ENCODE measurements at places on chromosomes 1 and 21. TPM values are rescaled to one million over a fixed set of nuclear protein-coding genes. Genes with fewer than 3 reads are reported as not detected.
A peak's percentile ranks its signal among the peaks of the same experiment; 100 is the strongest.

SLC30A2 gene
- 0.40 TPM for total RNA-seq

GRCh38 chr1:207393610-207394009 lies 60.5 kb upstream of the CR2 start:
- no peaks in the 10 kb centered on the region for H3K4me1 ChIP-seq
- no peak overlapping the region for H3K4me3 ChIP-seq
- no peaks in the 10 kb centered on the region for H3K27me3 ChIP-seq
- no peak for DNase-seq
- H3K27ac ChIP-seq: no peak overlapping the region

SZT2 gene
- total RNA-seq: 71.5 TPM

DNA sequence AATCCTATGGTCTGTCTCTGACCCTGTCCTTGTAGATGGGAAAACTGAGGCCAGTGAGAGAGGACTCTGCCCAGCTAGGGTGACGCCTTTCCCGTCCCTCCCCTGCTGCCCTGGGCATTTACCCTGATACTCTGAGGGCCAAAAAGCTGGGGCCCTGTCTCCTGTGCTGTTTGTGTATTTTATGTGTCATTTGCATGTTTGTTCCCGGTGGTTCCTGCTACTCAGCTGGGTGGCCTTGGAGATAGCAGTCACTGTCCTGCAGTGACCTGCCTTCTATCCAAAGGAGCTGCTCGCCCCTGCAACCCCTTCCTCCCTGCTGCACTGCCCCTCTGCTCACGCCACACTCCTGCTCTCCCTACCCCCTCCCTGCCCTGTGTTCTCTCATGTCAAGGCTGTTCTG lies 41.1 kb upstream of the KDM4A start:
- no peaks in the 10 kb centered on the region for H3K4me1 ChIP-seq
- H3K27ac ChIP-seq: no peak overlapping the region
- peaks cover 6% of the 10 kb centered on the region for H3K36me3 ChIP-seq
- DNase-seq: no peak

- no peak overlapping the region for H3K4me3 ChIP-seq
- H3K27ac ChIP-seq: peak overlapping the region; percentile 11
- H3K27me3 ChIP-seq: no peaks in the 10 kb centered on the region
- no peaks in the 10 kb centered on the region for H3K36me3 ChIP-seq
These were observed 60.6 kb downstream of the NFIA start for GRCh38 chr1:61142726-61143500.

TRIM62 gene
- total RNA-seq: 4.2 TPM

GRCh38 chr1:24856787-24857506 lies 73.1 kb downstream of the RUNX3 start:
- no peaks in the 10 kb centered on the region for H3K4me1 ChIP-seq
- no peak for DNase-seq
- no peak overlapping the region for H3K27ac ChIP-seq
- no peak overlapping the region for H3K4me3 ChIP-seq

SLC9C2 gene
- 0.97 TPM for total RNA-seq

DNA sequence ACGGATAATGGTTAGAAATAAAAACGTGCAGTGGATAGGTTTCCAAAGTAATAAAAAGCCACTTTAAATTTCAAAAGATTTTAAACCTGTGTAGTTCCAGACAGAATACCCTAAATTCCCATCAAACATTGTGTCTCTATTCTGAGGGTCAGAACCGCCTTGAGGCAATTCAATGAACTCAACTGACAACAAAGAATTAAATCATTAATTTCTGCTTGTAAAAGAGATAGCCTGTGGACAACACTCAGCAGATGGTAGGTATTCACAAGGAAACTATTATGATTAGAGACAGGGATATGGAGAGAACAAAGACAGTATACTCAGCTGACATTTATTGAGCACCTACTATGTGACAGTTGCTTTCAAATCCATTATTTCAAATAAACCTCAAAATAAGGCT lies 35.1 kb upstream of the JUN start:
- no peaks in the 10 kb centered on the region for H3K36me3 ChIP-seq
- H3K4me3 ChIP-seq: no peak overlapping the region
- no peaks in the 10 kb centered on the region for H3K27me3 ChIP-seq
- H3K4me1 ChIP-seq: peaks cover 10% of the 10 kb centered on the region
- no peak for DNase-seq

- H3K36me3 ChIP-seq: peaks cover 19% of the 10 kb centered on the region
- no peak overlapping the region for H3K4me3 ChIP-seq
- H3K27ac ChIP-seq: no peak overlapping the region
- H3K4me1 ChIP-seq: no peaks in the 10 kb centered on the region
- H3K27me3 ChIP-seq: no peaks in the 10 kb centered on the region
These were observed 11.9 kb downstream of the HECTD3 start for GRCh38 chr1:44999232-44999631.

DNA sequence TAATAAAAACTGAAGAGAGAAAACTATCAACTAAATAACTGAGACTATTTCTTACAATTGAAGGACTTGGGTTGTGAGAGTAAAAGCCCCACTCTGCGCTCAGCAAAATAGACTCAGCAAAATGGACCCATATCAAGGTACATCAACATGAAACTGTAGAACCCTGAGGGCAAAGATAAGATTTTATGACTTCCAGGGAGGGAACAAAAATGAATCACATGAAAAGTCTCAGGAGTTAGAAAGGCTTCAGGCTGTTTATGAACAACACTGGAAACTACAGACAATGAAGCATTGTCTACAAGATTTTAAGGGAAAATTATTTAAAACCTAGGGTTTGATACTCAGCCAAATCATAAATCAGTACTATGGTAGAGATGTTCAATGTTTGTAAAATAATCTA lies 434.3 kb downstream of the PTPRC start:
- no peaks in the 10 kb centered on the region for H3K36me3 ChIP-seq
- no peaks in the 10 kb centered on the region for H3K27me3 ChIP-seq
- no peaks in the 10 kb centered on the region for H3K4me1 ChIP-seq

DNA sequence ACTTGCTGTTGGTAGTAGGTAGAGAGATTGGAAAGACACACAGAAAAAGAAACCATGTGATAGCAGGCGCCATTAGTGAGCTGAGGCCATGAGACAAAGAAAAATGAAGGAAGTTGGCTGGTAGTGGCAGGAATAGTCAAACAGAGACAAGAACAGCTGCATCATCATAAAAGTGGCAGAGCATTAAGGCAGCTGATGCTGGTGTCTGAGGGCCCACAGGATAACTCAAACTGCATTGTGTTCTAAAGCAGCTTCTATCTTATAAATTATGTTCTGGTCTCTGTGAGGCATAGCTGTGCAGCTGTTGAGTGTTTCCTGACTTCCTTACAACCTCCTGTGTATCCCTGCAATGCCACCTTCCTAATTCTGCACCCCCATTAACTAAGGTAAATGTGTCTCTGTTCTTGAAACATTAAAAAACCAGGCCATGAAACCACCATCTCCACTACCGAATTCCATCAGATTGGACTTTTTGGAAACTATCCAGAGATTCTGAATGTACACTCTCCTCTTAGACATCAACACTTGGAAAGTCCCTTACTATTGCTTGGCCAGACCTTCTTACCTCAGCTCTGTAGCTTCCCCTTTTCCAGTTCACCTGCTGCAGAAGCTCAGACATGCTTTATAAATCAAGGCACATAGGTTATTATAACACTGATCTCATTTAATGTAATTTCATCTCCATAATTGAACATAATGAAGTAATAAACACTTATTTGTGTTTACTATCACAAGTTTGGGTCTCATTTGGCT lies 23.4 kb upstream of the ARHGAP29 start:
- no peaks in the 10 kb centered on the region for H3K36me3 ChIP-seq
- no peak overlapping the region for H3K27ac ChIP-seq
- DNase-seq: no peak
- H3K4me3 ChIP-seq: no peak overlapping the region
- no peaks in the 10 kb centered on the region for H3K4me1 ChIP-seq
- H3K27me3 ChIP-seq: no peaks in the 10 kb centered on the region

OR2T29 gene
- not detected for total RNA-seq

GRCh38 chr1:207361889-207362288 lies 40.4 kb downstream of the CD55 start:
- no peaks in the 10 kb centered on the region for H3K27me3 ChIP-seq
- H3K27ac ChIP-seq: no peak overlapping the region
- H3K36me3 ChIP-seq: no peaks in the 10 kb centered on the region

GRCh38 chr1:230087028-230087716 lies 20.1 kb downstream of the GALNT2 start:
- no peaks in the 10 kb centered on the region for H3K27me3 ChIP-seq
- H3K4me3 ChIP-seq: no peak overlapping the region
- DNase-seq: no peak
- peaks cover 24% of the 10 kb centered on the region for H3K4me1 ChIP-seq
- H3K36me3 ChIP-seq: no peaks in the 10 kb centered on the region
- no peak overlapping the region for H3K27ac ChIP-seq

DNA sequence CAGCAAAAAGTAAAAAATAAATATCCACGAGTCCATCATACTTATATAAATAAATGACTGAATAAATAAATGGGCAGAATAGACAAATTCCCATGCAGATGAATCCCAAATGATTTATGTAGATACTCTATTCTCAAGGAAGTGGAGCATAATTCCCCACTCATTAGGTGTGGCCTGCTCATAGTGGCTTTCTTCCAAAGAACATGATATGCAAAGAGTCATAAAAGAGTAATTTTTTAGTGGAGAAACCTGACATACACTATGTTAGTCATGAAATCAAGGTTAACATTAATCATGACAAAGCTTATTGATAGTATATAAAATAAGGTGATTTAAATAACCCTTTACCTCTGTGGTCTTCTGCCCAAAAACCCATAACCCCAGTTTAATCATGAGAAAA lies 298.9 kb downstream of the DPYD start:
- no peaks in the 10 kb centered on the region for H3K36me3 ChIP-seq
- H3K27me3 ChIP-seq: no peaks in the 10 kb centered on the region
- DNase-seq: no peak
- H3K4me3 ChIP-seq: no peak overlapping the region

DNA sequence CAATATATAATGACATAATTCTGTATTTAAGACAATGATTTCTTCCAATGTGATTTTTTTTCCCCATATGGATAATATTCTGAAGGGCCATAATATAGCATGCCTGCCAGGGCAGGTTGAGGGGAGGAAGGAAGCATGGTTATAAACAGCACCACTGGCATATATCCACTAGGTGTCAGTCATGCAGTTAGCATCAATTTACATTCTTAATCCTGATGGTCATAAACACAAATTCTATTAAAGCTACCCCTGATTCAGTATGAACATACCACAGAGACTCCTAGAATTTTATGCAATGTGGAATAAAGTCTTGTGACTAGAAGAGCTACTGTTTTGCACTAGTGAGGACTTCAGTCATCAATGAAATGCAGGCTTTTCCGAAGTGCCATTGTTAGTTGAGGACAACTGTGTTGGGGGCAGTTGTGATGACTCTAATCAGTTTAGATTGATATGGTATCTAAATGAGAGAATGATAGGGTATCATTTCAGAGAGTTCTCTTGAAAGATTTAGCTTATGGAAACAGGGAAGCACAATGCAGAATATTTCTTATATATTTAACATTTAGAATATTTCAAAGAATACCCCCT lies 342.7 kb upstream of the NR5A2 start:
- no peaks in the 10 kb centered on the region for H3K36me3 ChIP-seq
- no peak overlapping the region for H3K27ac ChIP-seq
- H3K27me3 ChIP-seq: no peaks in the 10 kb centered on the region
- H3K4me1 ChIP-seq: no peaks in the 10 kb centered on the region

DNA sequence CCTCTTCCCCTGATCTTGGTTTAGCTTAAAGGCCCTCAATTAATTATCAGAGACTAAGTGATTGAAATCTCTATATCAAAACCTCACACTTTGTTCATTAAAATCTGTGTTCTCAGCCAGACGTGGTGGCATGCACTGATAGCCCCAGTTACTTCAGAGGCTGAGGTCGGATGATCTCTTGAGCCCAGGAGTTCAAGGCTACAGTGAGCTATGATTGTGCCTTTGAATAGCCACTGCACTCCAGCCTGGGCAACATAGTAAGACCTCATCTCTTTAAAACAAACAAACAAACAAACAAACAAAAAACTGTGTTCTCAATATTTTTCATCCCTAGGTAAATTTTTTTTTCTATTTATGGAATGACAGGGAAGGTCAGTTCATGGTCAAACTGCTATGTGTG lies 18.7 kb downstream of the TRMT13 start:
- H3K27me3 ChIP-seq: no peaks in the 10 kb centered on the region
- H3K27ac ChIP-seq: no peak overlapping the region
- H3K4me3 ChIP-seq: no peak overlapping the region

OR2L5 gene
- not detected for total RNA-seq

DNA sequence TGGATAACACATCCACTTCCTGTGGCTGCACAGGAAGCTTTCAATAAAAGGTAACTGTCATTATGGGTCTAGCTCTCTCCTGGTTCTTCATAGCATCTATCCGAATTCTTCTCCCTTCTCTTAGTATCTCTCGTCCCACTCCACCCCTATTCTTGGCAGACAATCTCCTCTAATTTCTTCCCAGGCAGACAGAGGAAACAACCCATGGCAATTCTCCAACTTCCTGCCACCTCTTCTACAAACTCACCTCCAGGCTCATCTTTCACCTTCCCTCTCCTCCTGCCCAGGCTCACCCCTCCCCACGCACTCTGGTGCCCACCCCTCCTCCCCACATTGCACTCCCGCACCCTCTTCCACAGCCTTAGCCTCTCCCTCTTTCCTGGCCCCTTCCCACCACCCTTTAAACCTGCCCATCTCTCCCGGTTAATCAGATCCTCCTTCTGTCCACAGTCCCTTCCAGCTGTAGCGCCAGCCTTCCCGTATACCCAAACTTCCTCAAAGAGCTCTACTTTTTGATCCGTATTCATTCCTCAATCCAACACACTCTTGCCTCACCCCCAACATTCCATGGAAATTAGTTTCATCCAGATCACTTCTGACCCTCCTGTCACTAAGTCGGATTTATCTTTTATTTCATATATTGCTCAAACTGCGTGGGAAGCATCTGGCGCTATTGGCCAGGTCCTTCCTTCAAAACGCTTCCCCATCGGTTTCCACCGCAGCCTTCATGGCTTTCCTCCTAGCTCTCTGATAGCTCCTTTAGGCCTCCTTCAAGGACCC lies 25.9 kb downstream of the SHISA4 start:
- no peaks in the 10 kb centered on the region for H3K36me3 ChIP-seq
- H3K27ac ChIP-seq: peak overlapping the region; percentile 16
- no peak overlapping the region for H3K4me3 ChIP-seq
- H3K4me1 ChIP-seq: peaks cover 5% of the 10 kb centered on the region
- DNase-seq: no peak

SDC3 gene
- 41.8 TPM for total RNA-seq

AKR7A2 gene
- 49.5 TPM for total RNA-seq

- H3K4me1 ChIP-seq: no peaks in the 10 kb centered on the region
- no peak overlapping the region for H3K4me3 ChIP-seq
These were observed 166.1 kb upstream of the ETV3 start for GRCh38 chr1:157304271-157304670.

GRCh38 chr1:6424000-6424565 lies 493 bp upstream of the ESPN start:
- H3K27me3 ChIP-seq: peaks cover 62% of the 10 kb centered on the region
- no peak for DNase-seq
- H3K4me3 ChIP-seq: no peak overlapping the region
- no peaks in the 10 kb centered on the region for H3K36me3 ChIP-seq
- H3K4me1 ChIP-seq: peaks cover 6% of the 10 kb centered on the region
- no peak overlapping the region for H3K27ac ChIP-seq

GRCh38 chr1:3564921-3565831 lies 46.1 kb downstream of the MEGF6 start:
- peak; percentile 48 for DNase-seq
- H3K27me3 ChIP-seq: no peaks in the 10 kb centered on the region
- no peak overlapping the region for H3K27ac ChIP-seq
- H3K36me3 ChIP-seq: no peaks in the 10 kb centered on the region
- H3K4me3 ChIP-seq: no peak overlapping the region
- H3K4me1 ChIP-seq: no peaks in the 10 kb centered on the region

PPM1J gene
- 0.64 TPM for total RNA-seq

- H3K36me3 ChIP-seq: no peaks in the 10 kb centered on the region
- no peak for DNase-seq
- no peak overlapping the region for H3K27ac ChIP-seq
- no peak overlapping the region for H3K4me3 ChIP-seq
These were observed 51.3 kb downstream of the HLCS start for GRCh38 chr21:36915014-36915695.

CTNNBIP1 gene
- 31.4 TPM for total RNA-seq

CD34 gene
- 44.8 TPM for total RNA-seq
